ENCODE measurements at places on chromosomes 5 and 9.

- DNase-seq: no peak
Measured at GRCh38 chr9:132232522-132232921, 70.7 kb downstream of the NTNG2 start.

DNA sequence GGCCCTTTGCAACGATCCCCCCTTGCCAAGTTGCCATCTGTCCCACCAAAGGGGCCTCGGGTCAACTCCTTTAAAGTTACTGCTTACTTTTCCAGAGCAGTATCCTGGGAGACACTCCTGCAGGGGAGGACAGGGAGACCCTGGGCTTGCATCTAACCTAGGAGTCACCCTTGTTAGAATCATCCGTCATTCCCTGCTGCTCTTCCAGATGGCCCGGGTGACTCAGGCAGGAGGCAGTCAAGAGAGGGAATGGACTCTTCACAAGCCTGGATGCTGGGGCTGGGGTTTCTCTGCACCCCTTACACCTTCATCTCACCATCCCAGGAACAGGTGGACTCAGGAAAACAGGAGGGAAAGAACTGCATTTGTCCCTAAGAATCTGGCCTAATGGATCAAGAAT, 175.6 kb downstream of the GABBR2 start:
- no peak for DNase-seq

DNA sequence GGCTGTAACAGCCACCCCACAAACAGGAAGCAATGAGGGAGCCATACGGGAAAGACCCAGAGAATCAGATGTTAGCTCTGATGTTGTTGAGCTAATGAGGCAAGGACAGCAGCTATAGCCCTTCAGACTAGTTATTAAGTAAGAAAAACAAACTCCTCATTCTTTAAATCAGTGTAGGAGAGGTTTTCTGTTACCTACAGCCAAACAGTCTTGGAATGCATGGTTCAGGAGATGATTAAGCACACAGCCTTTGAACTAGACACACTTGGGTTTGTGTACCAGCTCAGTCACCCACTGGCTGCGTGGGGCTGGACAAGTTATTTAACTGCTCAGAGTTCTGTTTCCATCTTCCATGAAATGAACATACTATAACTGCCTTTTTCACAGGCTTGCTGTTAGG, 68.1 kb downstream of the SPOCK1 start:
- DNase-seq: no peak

- DNase-seq: no peak
Measured at GRCh38 chr9:79542735-79543620, 28.8 kb upstream of the TLE4 start.

DNA sequence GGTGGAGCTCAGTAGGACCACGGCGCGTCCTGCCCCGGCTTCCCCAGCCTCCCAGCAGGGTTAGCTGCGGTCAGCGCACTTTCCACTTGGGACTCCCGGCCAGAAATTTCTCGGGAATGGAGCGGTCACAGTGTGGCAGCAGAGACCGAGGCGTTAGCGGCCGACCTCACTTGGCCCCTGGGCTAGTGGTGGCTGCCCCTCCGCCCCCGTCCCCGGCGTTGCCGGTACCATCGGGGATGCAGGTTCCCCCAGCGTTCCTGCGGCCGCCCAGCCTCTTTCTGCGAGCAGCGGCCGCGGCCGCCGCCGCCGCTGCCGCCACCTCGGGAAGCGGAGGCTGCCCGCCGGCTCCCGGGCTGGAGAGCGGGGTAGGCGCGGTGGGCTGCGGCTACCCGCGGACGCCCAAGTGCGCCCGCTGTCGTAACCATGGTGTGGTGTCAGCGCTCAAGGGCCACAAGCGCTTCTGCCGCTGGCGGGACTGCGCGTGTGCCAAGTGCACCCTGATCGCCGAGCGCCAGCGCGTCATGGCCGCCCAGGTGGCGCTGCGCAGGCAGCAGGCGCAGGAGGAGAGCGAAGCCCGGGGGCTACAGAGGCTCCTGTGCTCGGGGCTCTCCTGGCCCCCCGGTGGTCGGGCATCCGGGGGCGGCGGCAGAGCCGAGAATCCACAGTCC, 460 bp downstream of the DMRTA1 start:
- DNase-seq: peak; percentile 74

DNA sequence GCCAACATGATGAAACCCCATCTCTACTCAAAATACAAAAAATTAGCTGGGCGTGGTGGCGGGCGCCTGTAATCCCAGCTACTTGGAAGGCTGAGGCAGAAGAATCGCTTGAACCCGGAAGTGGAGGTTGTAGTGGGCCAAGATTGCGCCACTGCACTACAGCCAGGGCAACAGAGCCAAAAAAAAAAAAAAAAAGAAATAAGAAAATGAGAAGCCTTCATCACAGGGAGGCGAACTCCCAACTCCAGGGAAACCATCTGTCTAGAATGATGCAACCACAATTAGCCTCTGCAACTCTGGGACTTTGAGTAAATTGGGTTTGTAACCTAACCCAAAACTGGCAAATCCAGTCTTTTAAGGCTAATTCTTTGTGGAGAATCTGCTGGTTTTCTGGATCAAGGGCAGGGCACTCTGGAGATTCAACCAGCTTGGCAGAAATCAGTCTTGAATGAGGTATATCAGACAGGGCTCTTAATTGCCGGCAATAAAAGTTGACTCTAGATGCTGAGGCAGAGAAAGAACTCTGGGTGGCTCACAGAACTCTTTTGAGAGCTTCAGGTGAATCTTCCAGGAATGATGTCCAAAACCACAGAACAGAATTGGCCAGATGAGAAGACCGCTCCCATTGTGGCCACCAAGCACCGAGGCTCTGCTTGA, 9.9 kb downstream of the S100Z start:
- DNase-seq: no peak

DNA sequence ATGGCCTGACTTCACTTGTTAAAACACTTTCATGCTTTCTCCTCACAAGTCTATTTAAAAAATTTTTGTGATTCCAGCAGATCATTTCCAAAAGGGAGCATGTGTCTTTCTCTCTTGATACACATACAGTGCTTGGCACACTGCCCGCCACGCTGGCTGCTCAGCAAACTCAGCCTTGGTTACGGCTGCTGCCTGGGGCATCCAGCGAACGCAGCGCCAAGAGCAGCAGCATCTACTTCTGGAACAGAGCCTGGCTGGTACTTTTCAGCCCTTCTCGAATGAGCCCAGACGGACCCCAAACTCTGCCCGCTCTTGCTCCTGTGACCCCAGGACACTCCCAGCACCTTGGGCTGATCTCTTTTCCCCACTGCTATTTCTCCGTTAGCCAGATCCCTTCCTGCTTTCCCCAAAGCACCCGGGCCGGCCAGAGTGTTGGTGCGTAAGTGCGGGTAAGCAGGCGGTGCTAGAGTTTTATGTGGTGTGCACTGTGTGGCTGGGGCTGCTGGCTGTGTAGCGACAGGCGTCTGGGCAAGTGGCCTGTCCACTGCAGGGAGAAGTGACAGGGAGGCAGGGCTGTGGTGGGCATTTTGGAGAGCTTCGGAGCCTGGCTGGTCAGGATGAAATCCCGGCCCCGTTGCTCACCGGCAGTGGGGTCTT, 73.2 kb downstream of the SH3PXD2B start:
- no peak for DNase-seq

- DNase-seq: no peak
Measured at GRCh38 chr5:139392678-139393496, 2.0 kb downstream of the PROB1 start.

GRCh38 chr5:108557686-108558085, 175.8 kb upstream of the FBXL17 start:
- DNase-seq: no peak

DNA sequence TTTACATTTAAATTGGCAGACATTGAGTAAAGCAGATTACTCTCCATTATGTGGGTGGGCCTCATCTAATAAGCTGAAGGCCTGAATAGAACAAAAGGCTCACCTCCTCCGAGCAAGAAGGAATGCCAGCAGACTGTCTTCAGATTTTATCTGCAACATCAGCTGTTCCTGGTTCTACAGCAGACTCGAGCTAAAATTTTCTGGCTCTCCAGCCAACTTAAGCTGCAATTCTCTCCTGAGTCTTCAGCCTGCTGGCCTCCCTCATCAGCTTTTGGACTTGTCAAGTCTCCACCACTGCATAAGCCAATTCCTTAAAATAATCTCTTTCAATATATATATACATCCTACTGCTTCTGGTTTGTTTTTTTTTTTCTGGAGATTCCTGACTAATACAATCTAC, 12.5 kb downstream of the TRPM3 start:
- no peak for DNase-seq

- no peak for DNase-seq
Measured at GRCh38 chr5:139383993-139384590, 995 bp upstream of the SLC23A1 start.

GRCh38 chr9:36401164-36401740, 1.2 kb upstream of the RNF38 start:
- DNase-seq: no peak

DNA sequence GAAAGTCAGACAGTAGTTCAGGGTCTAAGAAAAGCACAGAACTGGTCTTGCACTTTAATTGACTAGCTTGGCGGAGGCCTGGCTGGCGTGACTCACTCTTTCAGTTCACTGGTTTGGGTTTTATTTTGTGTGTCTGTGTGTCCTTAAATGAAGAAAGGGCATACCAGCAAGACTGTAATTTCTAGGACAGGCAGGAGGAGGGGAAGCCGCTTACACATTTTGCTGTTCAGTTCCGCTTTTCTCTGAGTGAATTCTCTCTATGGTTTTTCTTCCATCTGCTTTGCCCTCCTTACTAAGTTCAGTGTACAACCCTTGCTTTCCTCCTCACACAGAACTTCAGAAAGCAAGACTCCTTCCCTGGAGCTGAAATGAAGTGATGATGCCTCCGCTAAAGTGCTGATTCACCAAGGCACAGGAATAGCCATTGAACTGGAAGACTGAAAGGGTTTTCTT, 150.8 kb downstream of the MEF2C start:
- DNase-seq: no peak

DNA sequence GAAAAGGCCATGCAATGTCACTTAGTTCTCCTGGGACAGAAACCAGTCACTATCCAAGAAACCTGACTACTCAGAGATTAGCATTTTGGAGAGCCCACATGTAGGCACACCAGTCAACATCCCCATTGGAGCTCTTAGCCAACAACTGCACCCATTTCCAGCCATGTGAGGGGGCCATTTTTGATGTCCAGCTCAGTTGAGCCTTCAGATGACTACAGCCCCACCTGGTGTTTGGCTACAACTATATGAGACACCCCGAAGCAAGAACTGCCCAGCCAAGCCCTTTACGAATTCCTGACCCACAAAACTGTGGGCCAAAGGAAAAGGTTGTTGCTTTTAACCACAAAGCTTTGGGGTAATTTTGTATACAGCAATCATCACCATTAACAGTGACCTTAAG, 300.1 kb downstream of the ASTN2 start:
- no peak for DNase-seq

- DNase-seq: no peak
Measured at GRCh38 chr5:74638970-74639806, 1.3 kb downstream of the ENC1 start.

GRCh38 chr9:90799271-90799852, 2.3 kb upstream of the SYK start:
- no peak for DNase-seq

DNA sequence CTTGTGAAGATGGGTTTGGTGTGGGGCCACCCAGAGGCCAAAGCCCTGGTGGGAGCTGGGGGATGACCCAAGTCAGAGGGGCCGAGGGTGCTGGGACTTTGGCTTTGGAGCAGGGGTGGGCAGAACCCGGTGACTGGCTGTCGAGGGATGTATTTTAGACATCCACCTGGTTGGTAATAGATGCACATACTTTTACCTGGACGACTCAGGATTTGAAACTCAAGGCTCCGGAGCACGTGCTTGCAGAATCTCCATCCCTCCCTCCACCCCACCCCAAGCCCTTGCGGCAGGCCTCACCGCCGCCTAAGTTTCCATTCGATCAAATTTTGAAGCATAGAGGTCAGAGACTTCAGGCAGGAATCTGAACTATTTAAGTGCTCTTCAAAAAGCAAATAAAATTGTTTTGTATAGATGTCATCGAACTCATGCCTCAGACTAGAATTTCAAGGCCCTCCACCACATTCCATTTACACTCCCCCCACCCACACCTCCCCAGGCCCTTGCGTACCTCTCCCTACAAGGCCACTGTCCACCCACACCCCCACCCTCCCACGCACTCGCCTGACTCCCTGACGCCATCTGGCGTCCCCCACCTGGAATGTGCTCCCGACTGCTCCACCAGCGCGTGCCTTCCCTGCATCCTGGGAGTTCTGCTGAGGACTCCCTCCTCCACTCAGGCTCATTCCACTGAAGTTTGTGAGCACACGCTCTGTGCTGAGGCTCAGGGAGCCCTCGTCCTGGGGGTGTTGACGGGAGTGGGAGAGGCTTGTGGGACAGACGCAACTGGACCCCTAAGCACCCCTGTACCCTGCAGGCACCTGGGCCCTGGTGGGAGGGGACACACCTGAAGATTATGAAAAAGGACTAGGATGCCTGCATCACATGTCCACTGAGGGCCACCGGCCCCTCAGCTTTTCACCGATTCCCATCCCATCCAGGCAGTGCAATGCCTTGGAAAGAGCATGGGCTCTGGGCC, 56.4 kb upstream of the RPL26L1 start:
- peak; percentile 24 for DNase-seq

GRCh38 chr9:98442541-98442940, 187.1 kb upstream of the TBC1D2 start:
- DNase-seq: no peak

GRCh38 chr5:19802686-19803085, 185.3 kb downstream of the CDH18 start:
- DNase-seq: peak; percentile 2
